ENCODE measurements at places on chromosomes 4 and X. TPM values are rescaled to one million over a fixed set of nuclear protein-coding genes. Genes with fewer than 3 reads are reported as not detected.
A peak's percentile ranks its signal among the peaks of the same experiment; 100 is the strongest.

DNA sequence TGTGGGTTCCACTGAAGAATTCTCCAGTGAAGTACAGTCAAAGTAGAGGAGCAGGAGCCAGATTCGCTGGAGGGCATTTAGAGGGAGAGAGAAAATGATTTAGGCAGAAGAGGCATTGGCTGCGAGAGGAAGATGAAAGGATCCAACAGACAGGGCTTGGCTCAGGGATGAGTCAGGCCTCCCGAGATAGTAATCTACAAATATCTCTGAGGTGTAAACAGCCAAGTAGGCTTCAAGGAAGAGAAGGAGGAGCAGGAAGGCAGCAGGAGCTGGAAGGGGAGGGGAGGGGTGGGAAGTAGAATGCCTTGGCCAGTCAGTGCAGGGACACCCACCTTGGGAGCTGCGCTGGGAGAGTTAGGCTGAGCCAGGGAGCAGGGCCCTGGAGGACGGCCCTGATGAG lies 55.5 kb downstream of the PJA1 start:
- DNase-seq = no peak

DNA sequence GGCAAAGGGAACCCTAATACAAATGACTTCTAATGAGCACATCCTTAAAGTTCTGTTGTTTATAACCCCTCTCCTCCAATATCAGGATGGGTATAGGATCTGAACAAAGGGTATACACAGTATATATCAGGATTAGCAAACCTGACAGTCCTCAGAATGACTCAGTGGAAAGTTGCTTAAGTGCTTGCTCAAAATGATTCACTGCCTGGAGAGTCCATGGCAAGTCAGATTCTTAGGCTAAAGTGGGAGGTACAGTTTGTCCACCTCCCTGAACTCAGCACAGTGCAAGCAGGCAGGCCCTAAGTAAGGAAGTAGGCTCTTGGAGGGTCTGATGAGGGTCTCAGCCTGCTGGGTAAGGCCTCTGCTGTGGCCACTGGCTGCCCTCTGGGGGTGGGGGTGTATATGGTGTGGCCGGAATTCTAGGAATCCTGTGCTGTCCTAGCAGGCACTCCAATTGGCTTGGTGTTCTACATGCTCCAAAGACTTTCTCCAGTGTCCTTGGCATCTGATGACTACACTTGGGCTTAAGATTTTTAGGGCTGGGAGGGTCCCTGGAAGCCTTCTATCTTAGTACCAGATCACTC lies 54.3 kb downstream of the CHRDL1 start:
- DNase-seq = no peak

HTN3 gene
- total RNA-seq = not detected

- peak; percentile 10 for DNase-seq
Measured at GRCh38 chr4:172843192-172843591, 325.4 kb upstream of the GALNT7 start.

DNA sequence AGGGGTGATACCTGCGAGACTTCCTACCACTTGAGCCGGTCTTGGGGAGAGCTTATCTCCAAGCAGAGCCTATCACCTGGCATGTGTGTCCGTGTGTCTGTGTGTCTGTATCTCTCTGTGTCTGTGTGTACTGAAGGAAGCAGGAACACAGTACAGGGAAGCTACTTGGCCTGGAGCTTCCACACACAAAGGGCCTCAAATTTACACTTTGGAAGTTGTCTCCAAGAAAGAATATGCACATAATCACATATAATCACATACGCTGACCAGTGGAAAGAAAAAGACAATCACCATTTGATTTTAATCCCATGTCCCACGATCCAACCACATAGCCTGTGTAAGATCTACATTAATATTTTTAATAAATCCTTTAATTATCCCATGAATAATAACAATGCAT lies 13.2 kb upstream of the NKX6-1 start:
- no peak for DNase-seq

- no peak for DNase-seq
Measured at GRCh38 chr4:43990551-43990950, 458.1 kb downstream of the KCTD8 start.

SEC24B gene
- total RNA-seq = 32.8 TPM

- no peak for DNase-seq
Measured at GRCh38 chr4:86035688-86036087, 324.2 kb downstream of the MAPK10 start.
